Activated naive CD4-positive, alpha-beta T cell treated with anti-CD3 and anti-CD28 coated beads for 36 hours (primary cell): ENCODE measurements at places on chromosomes 6 and 20.

DNA sequence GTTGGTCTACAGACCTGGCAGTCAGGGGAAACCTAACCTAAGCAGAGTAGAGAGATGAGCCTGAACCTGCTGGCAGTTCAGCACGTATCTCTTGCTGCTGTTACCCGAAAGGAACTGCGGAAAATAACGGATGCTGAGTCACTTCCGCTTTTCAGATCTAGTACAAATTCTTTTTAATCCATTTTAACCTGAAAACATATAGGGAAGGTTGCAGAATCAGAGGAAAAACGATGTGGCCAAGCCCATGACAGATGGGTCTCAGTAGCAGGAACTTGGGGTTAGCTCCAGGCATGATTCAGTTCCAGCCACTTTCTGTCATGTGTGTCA lies 351.9 kb upstream of the PRND start:
- DNase-seq: peak; percentile 83

- DNase-seq: no peak
These were observed 3.2 kb upstream of the KCNK15 start for GRCh38 chr20:44742304-44743079.

DNA sequence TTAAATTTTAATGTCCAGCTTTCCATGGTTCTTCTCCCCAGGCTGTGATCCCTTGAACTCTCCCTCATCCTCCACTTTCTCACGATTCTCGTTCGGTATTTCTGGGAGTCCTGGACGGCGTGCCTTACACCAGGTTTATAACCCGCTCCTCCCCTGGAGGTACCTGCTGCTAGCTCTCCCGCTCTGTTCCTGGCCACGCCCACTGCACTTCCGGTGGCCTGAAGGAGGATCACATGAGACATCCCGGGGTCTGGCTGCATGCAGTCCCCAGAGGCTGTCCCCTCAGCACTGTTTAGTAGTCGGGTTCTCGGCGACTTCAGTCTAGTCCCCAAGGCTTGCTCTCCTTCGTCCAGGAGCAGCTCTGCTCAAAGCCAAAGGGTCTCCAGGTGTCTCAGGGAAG lies 28.4 kb upstream of the GCLC start:
- no peak for DNase-seq

DNA sequence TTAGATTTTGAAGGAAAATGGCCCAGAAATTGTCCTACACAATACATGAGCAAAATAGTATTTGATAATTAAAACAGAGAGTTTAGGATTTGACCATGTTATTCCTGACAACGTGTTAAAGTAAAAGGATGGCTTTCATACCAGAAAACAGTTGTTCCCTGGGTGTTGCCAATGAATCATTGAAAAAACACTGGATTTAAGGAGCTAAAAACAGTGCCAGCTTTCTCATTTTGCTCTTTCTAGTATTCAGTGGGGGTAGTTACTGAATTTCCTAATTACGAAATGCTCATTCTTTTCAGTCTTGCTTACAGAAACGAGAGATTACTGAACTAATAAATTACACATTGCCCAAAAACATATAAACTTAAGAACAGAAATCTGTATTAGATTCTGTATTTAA lies 26.6 kb upstream of the SNAP91 start:
- DNase-seq: no peak

DNA sequence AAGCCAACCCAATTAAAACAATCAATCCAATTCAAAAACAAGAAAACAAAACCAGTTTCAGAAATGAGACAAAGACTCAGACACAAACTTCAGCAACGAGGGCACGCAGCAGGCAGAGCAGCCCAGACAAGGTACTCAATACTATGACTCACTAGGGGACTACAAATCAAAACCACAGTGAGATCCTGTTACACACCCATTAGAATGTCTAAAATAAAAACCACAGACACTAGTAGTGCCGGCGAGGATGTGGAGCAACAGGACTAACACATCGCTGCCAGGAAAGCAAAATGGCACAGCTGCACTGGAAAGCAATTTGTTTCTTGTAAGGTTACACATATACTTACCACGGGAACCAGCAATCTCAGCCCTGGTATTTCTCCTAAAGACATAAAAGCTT lies 28.4 kb upstream of the MAS1L start:
- DNase-seq: peak; percentile 71

DNA sequence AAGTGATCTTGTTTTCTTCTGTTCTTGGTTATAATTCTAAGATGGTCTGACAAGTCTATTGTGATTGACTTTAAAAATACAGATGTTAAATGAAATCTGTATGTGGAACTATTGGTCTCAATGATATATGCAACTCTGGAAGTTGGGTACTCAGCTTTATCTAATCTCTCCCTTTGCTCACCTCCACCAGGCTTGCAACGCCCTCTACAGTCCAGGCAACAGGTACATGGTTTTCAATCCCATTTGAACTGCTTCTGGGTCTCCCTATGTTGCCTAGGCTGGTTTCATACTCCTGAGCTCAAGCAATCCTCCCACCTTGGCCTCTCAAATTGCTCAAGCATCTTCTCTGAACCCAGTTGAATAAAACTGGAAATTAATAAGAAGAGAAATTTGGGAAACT lies 25.6 kb upstream of the HLA-DQB1 start:
- DNase-seq: peak; percentile 81

DNA sequence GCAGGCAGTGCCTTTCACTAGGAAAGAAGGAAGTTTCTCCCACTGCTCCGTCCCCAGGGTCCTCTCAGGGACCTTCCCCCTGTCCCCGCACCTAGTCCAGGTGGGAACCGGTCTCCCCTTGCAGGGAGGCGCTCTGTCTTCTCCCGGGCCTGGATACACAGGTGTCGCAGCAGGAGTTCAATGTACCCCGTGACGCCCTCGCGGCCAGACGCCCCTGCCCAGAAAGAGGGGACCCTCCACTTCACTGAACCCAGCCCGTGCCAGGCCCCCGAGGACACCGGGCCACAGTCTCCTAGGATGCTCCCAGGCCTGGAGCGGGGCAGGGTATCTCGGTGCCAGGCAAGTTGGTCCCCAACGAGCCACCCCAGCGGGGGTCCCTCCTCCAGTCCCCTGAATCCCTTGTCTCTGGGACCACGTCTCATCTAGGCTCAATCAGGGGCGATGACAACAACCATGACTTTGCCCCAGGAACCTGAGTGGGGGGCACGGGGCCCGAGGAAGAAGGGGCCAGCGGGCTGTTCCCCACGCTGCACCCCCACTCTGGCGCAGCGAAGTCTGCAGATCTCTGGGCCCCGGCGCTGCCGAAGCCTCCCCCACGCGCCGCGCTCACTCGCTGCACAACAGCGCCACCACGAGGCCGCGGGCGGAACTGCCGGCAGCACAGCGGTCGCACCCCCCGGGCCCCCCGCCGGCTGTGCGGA lies 103.0 kb downstream of the EDN3 start:
- DNase-seq: peak; percentile 72

DNA sequence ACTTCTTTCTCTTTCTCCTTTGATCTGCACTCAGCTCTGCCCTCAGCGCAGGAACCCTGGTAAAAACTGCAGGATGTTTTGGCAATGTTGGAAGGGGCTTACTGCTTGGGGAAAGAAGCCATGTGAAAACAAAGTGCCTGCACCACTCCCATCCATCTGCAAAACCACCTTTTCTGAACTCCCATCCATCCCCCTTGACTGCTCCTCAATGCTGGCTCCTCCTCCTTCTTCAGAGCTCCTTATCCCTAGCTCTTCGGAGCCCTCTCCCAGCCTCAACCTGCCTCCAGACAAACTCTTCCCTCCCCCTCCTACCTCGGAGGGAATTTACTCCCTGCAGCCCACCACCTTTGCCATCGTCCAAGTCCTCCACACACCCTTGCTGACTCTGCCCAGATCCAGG lies 4.2 kb upstream of the ZBTB12 start:
- DNase-seq: no peak

- no peak for DNase-seq
These were observed 62.5 kb downstream of the RREB1 start for GRCh38 chr6:7170117-7170732.

DNA sequence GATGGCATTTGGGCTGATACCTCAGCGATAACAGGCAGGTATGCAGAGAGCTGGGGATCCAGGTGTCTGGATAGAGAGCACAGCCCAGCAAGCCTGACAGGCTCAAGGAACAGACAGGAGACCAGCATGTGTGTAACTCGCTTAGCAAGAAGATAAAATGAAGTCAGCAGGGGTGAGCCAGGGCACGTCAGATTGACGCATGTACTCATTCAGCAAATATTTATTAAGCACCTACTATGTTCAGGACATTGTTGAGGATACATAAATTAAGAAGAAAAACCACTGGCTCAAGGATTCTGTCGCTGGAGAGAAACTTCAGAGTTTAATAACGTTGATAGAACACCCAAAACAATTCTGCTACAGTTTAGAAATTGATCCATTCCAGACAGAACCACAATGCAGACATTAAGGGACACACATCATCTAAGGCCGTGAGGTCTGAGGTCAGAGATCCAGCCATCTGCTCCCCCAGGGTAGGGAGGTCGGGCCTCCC lies 1.0 kb upstream of the DUSP22 start:
- DNase-seq: peak; percentile 23

DNA sequence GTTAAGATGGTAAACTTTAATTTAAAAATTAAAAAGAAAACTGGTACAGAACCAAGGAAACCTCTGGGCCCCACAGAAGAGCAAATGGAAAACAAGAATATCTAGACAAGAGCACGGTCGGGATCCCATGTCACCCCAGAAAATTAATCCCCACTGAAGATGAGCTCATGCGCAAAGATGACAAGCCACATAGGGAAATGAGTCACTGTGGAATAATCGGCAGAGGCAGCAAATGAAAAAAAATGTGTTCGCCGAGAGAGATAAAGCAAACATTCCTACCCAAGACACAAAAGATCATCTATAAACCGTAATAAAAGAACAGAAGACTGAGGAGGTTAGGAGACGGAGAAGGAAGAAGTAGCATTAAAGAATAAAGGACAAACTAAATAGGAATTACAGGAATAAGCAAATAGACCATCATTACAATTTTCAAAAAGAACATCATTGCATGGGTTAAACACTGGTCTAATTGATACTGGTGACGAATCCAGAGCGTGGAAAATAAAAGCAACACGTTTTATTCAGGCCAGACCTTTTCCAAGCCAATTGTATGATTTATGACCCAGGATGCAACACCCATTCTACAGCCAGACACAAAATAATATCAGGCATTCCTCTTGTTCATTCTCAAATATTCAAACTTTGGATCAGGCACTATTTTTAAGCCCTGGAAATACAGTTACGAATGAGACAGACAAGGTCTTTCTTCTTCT lies 138.0 kb upstream of the ARID1B start:
- no peak for DNase-seq

DNA sequence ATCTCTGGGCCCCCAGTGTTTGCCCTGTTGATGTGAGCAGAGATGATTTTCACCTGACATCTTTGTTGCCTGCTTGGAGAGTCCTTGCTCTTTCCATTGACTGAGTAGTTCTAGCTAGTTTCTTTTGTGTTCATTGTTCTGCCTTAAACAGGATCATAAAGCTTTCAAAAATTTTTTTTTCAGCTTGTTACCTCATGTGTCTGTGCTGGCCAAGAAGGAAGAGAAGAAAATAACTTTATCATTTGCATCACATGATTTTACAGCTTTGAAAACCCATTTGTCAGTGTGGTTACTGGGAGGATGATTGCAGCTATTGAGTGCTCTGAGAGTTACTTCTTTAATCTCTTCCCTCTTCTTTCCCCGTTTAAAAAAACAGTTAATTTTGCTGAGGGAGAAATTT lies 16.0 kb downstream of the FOXO3 start:
- no peak for DNase-seq

DNA sequence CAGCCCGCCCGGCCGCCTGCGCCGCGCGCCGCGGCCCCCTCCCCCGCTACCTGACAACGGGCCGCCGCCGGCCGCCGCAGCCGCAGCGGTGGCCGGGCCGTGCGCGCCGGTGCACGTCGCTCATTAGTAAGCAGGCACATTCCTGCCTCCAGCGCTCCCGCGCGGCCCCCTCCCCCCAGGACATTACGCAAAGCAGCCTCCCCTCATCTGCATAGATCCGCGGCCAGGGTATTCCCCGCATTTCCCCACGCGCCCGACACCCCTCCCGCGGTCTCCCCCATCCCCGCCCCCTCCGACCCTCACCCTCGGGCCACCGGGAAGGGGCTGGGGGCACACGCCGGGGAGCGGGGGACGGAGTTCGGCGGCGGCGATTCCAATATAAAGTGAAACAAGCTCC lies at the start of gene HIVEP2:
Gene HIVEP2 (minus strand): TSS at position 128 of the 397 bp plus-strand sequence. CDS start 170,438 bp downstream, outside the sequence.
- peak; percentile 96 for DNase-seq

DNA sequence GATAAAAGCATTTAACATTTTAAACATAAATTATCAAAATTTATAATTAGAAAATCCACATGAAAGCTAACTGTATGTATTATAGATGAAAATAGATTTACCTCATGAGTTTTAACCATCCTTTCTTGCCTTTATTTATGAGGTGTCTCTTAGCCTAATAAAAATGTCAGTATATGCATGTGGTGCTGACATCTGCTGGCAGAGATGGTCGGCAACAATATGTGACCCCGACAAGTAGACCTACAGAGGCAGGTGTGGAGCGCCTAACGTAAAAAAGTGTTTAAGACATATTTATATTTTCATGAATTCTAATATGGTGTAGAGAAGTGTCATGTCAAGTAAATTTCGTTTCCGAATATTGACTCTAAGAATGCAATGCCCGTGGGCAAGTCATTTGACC lies 149.0 kb upstream of the FUT9 start:
- peak; percentile 8 for DNase-seq

- no peak for DNase-seq
These were observed 3.2 kb upstream of the RIPOR3 start for GRCh38 chr20:50694379-50695134.

- DNase-seq: peak; percentile 67
These were observed 76.2 kb upstream of the BCLAF1 start for GRCh38 chr6:136365776-136366354.
